ENCODE measurements at places on chromosomes 12 and 14.

- no peak for DNase-seq
These were observed 982 bp downstream of the RBMS2 start for GRCh38 chr12:56522411-56523193.

- DNase-seq: no peak
These were observed 100.9 kb upstream of the AEBP2 start for GRCh38 chr12:19338405-19338804.

- no peak for DNase-seq
These were observed 96.8 kb upstream of the MDM1 start for GRCh38 chr12:68428724-68429501.

DNA sequence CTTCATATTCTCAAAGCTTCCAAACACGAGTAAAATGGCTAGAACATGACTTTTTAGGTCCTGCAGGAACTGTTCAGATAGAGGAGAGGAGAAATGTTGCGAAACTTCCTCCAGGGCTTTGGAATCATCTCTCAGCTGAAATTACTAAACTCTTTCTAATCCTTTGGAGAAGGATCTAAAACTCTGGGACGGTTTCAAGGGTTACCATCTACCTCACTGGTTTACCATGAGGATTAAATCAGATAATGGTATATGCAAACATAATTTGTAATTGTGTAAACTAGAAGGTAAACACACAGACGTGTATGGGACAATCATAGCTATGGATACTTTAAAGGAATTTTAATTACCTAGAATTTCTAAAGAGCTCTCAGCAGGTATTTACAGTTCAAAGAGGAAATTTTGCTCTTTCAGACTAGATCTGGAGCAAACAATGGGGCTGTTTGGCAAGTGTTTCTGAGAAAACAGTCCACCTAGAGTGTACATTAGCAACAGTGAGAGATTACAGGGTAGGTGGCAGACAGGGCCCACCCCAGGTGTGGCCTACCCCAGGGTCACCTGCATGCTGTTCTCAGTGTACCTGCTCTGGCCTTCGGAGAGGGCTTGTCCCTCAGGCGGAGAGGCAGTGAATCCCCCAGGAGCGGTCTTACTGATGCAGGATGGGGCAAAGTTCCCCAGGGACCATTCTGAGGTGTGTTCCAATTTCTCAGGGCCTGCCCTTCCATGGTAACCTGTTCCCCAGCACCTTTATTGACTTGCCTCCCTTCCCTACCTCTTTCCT, 124.7 kb upstream of the MAX start:
- no peak for DNase-seq

DNA sequence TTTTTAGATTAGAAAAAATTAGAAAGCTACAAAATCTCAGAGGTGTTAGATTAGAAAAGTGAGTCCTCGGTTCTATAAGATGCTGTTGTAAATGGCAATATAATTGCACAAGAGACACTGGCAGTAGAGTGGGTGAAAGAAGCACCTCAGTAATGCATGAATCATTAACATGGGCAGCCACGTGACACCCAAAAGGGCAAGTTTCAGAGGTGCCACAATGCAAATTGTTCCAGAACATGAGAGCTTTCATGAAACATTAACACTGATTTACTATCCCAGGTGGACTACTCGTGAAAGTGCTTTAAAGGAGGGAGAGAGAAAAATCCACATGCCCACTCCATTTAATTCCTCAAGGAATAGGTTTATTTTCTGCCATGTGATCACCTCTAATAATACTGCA, 108.4 kb downstream of the PTPRR start:
- no peak for DNase-seq

DNA sequence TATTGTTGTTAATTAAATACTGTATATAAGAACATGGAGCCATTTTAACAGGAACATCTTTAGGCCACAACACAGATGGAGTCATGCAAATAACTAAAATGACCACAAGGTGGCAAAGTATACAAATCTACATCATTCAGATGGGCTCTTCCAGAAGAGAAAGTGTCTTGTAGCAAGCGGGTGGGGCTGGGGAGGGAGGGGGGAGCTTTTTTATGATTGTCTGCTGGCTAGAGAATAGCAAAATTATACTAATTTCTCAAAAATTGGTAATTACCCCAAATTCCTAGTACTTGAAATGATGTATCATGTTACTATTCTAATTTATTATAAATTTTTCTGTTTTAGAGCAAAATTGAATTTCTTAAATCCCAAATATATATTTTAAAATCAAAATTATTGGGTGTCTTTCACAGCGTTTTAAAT, 378.7 kb downstream of the PRKD1 start:
- DNase-seq: peak; percentile 47

DNA sequence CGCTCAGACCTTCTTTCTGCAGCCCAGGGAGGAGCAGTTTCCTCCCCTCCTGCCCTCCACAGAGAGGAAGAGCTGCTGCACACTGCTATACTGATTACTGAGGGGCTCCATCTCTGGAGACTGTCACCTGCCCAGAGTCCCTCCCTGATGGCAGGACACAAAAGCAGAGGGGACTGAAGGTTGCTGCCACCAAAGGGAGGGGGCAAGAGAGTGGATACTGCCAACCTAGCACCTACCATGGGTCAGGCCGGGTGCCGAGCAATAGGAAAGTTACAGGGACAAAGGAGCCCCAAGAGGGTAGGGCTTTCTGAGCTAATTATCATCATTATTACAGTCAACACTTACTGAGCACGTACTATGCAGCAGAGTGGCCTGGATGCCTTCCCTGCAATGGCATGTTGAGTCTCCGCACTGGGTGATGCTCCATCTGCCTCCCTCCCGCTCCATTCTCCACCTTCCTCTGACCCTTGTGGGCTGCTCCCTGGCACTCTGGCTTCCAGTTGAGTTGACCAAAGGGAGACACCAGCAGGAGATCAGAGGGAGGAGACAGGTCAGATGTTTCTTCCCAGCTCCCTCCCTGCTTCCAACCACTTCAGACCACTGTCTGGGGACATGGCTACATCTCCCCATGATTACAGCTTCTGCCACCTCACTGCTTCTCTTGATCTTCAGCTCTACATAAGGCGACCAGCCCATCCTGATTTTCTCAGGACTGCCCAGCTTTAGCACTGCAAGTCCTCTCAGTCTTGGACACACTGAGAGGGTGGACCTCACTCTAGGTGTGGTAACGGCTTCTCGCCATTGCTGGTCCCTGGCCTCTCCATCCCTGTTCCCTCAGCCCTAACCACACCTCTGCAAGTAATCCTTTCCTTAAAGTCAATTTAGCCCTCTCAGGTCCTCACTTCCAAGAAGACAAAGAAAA, 2.6 kb upstream of the KRT79 start:
- DNase-seq: no peak

DNA sequence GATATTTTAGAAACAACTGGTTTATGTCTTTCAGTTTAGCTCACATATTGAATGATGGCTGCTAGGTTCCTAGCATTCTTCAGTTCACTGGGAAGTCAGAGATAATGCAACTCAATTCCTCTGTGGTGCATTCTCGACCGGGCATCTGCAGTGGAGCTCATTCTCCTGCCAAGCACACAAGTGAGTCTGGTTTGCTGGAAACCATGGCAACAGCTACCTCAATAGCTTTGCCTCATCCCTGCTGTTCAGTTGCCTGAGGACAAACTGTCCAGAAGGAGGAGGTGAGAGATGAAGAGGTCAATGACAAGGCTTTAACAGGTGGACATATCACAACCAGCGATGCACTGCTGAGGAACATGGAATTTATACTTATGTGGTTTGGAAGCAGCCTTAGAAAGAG, 816.9 kb downstream of the AACS start:
- no peak for DNase-seq

DNA sequence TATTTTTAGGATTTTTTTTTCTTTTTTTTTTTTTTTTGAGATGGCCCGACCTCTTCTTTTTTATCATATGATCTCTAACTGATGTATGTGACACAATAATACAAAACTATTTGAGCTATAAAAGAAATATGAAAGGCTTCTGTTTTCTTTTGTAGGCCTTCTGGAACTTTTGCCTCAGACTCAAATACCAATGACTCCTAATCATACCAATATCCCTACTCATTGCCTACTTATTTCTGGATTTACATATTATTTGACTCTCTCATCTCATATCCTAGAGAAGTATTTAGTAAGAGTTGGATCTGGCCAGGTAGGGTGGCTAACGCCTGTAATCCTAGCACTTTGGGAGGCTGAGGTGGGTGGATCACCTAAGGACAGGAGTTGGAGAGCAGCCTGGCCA, 12.7 kb upstream of the WDR89 start:
- DNase-seq: no peak

GRCh38 chr12:127041985-127042625, 1224.9 kb upstream of the TMEM132C start:
- peak; percentile 13 for DNase-seq

DNA sequence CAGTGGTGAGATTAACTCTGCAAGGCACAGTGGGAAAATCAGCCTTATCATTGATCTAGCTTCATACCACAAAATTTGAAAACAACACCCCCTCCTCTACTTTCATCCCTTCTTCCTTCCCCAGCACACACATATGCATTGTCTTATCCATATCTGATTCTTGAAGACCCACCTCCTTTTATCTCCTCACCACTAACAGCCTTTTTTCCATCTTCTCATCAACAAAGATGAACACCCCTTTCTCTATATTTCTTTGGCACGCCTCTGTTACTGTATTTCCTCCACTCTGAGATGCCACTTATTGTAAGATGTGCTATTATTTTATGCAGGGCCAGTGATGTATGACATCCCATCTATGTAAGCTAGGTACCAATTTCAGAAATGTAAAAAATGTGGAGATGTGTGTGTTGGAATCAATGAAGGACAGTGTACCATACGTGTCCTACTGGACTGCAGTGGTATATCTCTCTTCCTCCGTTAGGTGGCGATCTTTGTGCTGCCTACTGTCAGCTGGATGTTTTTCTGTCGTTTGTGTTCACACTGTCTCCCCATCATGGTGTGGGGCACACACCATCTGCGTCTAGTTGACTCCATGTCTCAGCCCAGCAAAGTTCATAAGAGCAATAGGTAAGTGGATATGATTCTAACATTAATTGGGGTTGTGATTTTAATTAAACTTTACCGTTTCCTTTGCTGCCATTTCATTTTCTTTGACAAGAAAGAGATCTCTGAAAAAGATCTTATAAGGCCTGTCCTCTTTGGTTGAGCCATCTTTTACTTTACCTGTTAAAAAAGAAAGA, 24.0 kb downstream of the CCDC38 start:
- DNase-seq: peak; percentile 60

DNA sequence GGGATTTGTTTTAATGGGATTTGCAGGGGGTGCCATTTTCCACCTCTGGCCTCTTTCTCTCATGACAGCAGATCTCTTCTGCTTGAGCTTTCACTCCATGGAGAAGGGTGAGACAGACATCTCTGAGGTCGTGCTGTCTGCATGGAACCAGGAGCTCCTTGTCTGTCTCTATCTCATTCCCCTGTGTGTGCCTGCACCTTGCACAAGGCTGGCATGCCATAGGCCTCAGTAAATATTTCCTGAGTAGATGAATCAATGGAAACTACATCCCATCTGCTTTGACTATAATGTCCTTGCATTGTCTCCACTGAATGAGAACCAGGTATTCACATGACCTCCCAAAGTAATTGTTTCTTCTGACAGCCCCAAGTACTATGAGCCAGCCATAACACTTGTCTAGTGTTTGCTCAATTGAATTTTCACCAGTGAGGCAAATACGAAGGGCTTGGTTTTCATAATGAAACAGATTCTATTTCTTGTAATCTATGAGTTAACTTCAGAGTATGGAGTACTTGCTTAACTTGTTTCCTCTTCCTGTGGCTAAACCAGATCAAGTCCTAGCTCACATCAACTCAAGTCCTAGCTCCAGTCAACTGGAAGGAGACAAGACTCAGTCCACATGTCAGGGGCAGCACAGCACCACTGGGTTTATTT, 32.3 kb downstream of the KCNK13 start:
- peak; percentile 80 for DNase-seq

DNA sequence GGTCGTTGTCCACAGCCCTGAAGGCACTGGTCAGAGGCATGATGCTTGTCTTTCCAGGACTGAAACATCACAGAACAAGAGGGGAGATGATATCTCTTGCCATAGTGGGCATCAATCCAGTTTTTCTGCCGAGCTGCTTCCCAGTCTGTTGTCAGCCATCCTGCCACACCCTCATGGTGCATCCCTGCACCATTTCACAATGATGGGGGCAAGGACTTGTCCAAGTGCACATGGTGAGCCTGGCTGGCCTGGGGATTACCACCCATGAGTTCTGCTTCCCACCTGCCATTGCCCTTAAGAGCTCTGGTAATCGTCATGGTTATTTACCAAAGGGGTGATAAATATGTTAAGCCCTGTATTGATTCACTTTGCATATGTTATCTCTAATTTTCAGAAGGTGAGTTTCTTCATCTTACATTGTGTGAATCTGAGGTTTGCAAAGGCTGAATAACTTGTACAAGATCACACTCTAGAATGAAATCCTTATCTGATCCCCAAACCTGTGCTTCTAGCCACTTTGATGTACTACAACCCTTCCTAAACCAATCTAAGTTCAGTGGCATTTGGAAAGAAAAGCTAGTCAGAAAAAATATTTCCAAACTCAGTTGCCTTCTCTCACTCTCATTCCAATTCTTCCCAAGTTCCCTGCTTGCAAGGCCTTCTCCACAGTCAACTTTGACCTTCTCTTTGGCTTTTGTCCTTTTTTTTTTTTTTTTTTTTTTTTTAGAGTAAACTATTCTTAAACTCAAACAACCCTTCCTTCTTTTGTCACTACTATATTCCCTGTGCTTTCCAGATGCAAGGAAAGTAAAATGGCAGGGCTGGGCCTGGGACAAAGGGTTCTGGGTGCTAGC, 2.3 kb downstream of the AVIL start:
- DNase-seq: no peak

DNA sequence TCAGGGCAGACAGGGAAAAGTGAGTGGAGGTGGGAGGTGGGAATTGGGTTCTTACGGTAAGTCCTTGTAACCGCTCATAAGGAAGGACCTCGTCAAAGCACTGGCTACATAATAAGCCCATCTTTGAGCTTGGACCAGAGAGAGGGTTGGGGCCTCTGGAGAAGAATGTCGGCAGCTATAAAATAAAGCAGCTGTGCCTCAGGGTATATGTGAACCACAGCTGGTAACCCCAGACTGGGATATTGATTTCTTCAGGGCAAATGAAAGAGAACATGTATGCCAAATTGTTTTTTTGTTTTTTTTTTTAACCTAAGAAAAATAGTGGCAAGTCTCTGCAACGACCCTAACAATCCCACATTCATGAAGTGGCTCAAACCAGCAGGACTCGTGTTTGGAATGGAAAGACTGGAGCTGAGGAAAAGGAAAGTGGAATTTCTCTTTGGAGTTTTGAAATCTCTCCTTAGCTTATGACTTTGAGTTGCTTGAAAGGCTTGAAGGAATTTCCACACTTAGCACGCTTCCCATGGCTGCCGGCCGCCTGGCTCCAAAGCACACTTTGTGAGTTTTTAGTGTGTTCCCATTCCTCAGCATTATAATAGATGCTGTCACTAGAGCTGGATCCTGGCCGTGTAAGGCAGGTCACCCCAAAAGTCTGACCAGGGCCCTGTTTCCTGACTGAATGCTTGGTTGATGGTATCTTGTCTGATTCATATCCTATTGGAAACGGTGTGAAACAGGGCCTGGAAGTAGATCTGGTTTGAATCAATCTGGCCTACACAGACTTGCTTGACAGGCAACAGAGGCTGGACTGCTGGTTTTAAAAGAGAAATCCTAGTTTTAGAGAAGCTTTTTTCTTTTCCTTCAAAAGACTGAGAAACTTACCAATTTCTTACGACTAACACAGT, 244.7 kb downstream of the MSRB3 start:
- DNase-seq: no peak

DNA sequence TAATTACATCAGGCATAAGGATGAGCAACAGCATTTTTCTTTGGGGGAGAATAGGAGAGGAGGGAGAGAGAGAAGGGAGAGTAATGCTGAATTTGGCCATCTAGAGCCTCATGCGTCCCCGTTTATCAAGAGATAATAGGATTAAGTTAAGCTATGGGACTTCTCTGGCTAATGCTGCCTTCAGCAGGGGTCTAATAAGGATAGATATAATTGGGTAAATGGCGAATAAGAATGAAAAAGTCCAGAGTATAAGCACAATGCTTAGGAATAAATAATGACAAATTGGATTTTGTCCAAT, 470.0 kb downstream of the EGLN3 start:
- no peak for DNase-seq
